ENCODE measurements at places on chromosomes 5 and 9.

DNA sequence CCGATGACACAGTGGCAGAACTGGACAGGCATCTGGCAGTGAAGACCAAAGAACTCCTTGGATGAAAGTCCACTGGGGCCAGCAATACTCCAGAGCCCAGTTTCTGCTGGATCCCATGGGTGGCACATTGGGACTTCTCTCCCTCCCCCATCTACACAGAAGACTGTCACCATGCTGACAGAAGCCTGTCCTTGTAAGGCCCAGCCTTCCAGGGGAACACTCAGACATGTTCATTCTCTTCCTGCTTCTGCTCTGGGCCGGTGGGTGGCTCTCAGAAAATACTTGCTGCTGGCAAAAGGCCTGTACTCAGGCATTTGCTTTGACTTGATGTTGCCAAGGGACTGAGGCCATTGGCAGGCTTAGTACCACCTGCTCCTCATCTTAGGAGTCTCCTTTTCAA, 48.3 kb upstream of the PTGS1 start:
- no peak for DNase-seq

- DNase-seq, result no peak
These were observed 159.4 kb downstream of the MYO10 start for GRCh38 chr5:16776611-16777251.

DNA sequence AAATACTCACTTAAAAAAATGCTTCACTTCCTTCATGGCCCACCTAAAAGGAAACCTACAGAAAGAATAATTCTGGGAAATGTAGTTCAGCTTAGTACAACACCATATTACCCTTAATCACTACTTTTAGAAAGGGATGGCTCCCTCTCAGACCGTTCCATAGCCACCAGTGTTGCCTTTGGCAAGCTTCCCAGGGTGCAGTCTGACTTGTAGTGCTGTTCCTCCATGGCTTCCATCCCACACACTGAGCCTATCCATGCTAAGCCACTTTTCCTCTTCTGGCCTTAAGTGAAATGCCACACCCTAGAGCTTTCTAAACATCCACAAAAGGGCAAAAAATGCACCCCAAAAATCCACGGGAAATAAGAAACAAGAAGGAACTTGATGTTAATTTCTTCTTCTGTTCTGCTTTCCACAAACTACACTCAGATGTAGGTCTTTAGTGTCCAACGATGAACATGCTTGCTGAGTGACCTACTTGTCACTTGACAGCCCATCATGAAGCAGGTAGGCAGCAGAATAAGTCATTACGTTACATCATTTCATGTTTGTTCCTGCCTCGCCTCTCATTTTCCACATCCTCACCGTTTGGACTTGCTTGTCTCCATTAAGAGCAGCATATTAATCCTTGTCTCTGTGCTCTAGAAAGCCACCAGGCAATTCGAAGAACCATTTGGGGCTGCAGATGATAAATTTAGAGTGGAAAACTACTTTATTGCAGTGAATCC, 391.1 kb upstream of the GRAMD2B start:
- peak; percentile 19 for DNase-seq

GRCh38 chr5:6704361-6704851, 8.8 kb upstream of the TENT4A start:
- DNase-seq, result peak; percentile 84

- no peak for DNase-seq
These were observed 50.7 kb upstream of the SHB start for GRCh38 chr9:38119560-38120236.

DNA sequence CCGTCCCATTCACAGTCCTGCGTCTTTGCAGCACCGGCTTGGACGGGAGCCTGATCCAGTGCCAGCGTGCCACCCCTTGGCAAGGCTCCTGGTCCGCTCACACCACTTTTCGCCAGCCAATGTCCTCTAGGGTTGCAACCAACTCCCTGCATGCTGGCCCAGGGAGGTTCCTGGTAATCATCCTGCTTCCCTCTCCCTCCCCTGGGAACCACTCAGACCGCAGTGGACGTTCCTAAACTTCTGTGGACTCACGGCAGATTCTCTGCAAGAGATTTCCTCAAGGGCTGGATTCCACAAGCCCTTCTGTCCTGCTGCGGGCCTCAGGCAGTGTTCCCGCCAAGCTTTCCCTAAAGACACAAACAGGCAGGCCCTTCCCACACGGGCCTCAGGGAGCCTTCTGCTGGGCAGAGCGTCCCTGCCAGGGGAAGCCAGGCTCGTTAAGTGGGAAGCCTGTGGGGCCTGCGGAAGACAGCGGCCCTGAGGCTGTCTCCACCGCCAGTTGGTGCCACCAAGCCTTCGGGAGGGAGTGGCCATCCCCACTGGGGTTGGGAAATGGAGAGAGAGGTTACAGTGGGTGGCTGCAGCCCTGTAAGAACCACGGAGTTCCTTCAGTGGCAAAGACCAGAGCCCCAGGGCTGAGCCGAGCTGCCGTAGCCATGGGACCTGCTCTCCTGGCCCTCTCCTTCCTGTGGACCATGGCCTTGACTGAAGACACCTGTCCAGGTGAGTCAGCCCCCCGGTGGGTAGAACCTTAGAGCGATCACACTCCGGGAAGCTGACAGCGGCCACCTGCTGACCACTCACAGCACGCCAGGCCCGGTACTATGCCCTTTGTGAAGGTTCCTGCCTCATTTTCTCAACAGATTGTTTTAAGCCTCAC, 16.4 kb upstream of the FCN2 start:
- no peak for DNase-seq

GRCh38 chr9:35688558-35689541, 875 bp downstream of the TPM2 start:
- no peak for DNase-seq

DNA sequence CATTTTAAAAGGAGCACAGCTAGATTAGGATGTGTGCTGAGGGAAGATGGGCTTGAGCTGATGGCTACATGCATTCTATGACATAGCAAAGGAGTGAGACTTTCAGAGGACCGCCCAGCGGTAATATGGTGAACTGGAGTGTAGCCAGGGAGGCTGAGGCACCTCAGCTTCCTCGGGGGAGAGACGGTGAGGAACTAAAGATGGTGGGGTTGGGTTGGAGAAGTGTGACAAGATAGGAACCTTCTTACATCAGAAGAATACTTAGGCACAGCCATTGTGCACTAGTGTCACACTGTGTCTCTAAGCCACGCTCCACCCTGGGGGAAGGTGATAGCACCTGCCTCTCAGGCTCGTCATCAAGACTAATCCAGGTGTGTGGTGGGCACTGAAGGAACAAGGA, 118.0 kb upstream of the IRX2 start:
- DNase-seq, result no peak

GRCh38 chr5:134189031-134189430, 12.3 kb upstream of the SKP1 start:
- no peak for DNase-seq

GRCh38 chr5:14696057-14696456, 31.5 kb downstream of the OTULIN start:
- no peak for DNase-seq

GRCh38 chr9:123568691-123569688, 213.0 kb downstream of the CRB2 start:
- DNase-seq, result no peak

DNA sequence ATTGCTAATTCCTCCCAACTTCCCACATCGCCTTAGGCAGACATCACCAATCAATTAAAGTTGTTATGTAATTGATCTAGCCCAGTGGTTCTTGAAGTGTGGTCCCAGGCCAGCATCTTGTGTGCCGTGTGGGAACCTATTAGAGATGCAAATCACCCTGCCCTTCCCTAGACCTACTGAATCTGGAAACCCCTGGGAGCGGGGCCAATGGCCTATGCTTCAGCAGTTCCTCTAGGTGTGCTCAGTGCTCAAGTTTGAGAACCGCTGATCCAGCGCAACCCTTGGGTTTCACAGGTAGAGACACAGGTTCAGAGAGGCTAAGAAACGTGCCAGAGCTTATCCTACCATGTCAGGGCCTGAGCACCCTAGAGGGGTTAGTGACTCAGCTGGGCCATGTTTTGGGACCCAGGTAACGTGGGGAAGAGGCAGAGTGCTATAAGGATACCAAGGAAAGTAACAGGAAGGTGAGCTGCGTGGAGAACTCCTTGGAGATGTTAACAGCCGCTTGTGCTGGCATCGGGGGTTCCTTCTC, 4.4 kb downstream of the SLC34A1 start:
- DNase-seq, result no peak

GRCh38 chr5:142881076-142881783, 111.1 kb downstream of the ARHGAP26 start:
- no peak for DNase-seq

- no peak for DNase-seq
These were observed 19.0 kb downstream of the NAA35 start for GRCh38 chr9:85959955-85960354.

GRCh38 chr5:158725297-158725851, 374.3 kb downstream of the EBF1 start:
- no peak for DNase-seq

DNA sequence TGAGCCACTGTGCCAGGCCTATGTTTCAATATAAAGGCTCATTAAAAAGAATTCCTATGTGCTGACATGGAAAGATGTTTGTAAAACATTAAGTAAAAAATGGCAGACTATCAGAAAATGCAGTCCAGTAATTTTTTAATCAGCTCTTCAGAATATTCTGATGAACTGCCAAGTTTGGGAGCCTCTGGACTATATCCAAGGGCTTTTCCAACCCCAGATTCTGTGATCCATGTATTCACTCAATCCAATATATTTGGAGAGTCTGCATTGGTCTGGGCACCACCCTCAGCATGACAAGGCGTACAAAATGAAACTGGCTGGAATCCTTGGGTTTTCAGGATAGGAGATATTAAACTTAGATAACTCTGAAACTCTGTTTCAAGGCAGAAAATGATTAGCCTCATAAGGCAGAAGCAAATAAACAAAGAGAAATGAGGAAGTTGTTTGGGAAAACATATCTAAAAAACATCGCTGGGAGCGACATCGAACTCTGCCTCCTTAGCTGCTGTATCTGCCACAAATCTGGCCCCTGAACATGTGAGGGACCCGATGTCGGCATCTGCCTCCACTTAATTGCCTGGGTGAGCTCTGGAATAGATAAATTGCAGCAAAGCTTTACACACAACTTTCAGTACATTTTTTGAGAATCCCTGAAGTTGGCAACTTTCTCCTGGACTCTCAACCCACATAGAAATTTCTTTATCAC, 14.4 kb downstream of the PDE6A start:
- no peak for DNase-seq

- no peak for DNase-seq
These were observed 125.6 kb downstream of the RAB3C start for GRCh38 chr5:58708456-58708855.

DNA sequence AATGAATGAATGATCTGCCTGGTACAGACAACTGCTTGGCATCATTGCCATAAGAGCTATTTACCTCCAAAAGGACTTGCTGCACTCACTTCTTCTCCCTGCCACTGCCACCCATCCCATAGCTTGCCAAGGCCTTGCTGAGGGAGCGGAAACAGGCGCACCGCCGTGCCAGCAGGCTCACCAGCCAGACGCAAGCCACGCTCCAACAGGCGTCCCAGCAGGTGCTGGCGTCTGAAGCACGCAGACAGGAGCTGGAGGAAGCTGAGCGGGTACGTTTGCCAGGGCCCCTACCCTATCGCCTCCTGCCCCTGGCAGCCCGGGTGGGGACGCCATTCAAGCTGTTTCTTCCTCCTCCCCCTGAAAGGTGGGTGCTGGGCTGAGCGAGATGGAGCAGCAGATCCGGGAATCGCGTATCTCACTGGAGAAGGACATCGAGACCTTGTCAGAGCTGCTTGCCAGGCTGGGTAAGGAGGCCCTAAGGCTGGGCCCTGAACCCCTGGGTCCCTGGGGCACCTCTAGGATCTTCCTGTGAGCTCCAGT, 8.9 kb upstream of the AIF1L start:
- no peak for DNase-seq

DNA sequence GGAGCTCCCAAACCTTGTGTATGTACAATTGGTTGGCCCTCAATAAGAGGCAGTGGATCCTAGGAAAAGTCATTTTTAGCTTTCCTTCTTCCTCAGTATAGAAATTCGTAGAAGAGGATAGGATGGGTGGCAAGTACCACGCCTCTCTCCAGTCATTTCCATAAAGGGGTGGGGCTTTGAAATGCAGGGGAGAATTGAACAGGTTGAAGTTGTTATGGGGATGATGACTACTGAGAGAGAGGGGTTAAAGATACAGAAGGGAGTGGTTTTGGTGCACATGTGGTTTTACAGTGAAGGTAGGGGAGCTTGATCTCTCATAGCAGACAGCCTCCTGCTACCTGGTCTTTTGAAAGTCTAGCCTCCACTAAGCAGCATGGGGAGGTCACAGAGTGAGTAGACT, 54.4 kb upstream of the FAM120AOS start:
- DNase-seq, result no peak

- no peak for DNase-seq
These were observed 396.3 kb downstream of the YTHDC2 start for GRCh38 chr5:113909782-113910181.

DNA sequence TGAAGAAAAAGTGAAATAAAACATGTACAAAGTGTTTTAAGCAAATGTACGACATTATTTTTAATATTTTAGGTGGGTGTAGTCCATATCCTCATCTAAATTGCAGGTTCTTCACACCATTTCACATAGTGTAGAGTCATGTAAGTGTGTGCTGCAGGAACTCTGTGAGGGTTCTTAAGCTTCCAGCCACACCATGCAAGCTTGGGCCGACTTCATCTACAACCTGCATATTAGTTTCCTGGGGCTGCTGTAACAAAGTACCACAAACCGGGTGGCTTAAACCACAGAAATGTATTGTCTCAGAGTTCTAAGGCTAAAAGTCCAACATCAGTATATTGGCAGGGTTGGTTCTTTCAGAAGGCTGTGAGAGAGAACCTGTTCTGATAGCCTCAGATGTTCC, 10.2 kb downstream of the PAM start:
- DNase-seq, result no peak

- DNase-seq, result no peak
These were observed 263.6 kb upstream of the PTGER4 start for GRCh38 chr5:40416098-40416497.

DNA sequence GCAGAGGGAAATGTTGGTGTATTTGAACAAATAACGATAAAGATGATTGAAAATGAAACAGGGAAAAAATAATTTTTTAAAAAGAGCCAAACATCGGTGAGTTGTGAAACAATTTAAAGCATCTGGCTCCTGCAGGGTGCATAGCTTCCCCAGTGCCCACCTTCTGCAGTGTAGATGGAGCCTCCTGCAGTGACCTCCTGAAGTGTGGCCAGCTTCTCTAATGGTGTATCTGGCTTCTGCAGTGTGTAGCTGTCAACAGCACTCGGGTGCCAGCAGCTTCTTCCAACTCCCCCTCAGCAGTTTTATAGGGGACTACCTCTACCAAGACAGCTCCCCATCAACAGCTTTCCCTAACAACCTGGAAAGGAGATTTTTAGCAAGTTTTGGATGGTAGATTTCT, 279.4 kb upstream of the SEMA6A start:
- no peak for DNase-seq

- no peak for DNase-seq
These were observed 125.1 kb upstream of the KLF9 start for GRCh38 chr9:70539526-70539925.

DNA sequence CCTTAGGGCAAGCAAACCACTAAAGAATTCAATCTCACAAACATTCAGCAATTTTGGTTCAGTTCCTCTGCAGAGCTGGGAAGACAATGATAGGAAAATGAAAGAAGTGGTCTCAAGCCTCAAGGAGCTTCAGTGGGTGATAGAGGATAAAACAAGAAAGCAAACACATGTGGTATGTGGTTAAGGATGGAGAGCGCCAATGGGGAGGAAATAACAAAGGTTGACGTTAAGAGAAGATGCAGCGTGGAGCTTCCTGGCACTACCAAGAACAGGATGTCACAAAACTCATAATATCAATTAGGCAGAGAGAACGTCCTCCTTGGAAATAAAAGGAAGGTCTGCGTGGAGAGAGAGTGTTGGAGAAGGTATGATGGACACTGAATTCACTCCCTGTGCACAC, 411.4 kb upstream of the DAP start:
- DNase-seq, result no peak

Measured in ovary (tissue), 10 donors.